Frontal cortex (tissue), 4 donors: ENCODE measurements at places on chromosomes 1 and 21.

DNA sequence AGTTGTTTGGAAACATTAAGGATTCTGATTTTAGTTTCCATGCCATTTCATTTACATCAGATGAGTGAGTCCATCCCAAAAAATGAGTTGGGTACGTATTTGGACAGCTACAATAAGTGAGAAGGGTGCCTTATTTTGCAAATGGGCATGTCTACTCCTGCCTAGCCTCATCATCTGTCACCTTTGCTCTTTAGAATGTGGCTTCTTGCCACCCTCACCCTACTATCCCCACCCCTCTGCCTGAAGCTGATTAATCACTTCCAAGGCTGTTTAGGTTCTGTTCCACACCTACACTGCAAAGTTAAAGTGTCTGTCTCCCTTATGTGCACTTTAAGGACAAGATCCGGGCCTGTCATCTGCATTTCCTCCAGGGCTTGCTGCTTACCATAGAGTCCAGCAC, 61.2 kb downstream of the ST6GALNAC5 start:
- DNase-seq: no peak

GRCh38 chr1:200626853-200627534, 6.4 kb upstream of the KIF14 start:
- DNase-seq: no peak

DNA sequence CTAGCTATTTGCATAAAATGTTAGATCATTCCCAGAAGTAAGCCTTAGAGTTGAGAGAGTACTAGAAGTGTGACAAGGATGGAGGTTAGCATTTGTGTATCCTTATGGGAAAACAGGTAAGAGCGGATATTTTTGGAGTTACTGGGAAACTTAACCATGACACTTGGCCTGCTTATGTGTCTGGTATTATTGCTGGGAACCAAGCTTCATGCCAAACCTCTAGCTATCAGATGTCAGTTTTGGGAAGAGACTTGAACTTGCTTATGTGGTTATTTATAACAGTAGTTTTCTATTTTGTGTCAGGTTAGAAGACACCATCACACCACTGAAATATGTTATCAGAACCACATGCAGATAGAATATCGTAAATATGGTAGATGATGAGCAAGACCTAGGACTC, 230.3 kb upstream of the SGIP1 start:
- DNase-seq: no peak

DNA sequence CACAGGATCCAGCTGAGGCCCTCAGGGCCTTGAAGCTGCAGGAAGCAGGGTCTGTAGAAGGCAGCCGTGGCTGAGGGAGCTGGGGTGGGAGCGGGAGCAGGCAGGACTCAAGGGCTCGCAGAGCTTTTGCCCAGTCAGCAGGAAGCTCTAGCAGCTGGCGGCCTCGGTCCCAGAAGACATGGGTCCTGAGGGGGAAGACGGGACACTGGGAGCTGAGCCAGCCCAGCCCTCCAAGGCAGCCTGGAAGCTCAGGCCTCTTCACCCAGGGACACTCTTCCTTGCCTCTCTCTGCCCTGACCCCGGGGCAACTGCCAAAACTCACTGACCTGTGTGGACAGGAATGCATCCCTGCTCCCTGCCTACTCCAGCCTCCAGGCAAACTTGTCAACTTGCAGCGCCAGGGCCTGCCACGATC, 8.9 kb downstream of the ADGRB2 start:
- no peak for DNase-seq

DNA sequence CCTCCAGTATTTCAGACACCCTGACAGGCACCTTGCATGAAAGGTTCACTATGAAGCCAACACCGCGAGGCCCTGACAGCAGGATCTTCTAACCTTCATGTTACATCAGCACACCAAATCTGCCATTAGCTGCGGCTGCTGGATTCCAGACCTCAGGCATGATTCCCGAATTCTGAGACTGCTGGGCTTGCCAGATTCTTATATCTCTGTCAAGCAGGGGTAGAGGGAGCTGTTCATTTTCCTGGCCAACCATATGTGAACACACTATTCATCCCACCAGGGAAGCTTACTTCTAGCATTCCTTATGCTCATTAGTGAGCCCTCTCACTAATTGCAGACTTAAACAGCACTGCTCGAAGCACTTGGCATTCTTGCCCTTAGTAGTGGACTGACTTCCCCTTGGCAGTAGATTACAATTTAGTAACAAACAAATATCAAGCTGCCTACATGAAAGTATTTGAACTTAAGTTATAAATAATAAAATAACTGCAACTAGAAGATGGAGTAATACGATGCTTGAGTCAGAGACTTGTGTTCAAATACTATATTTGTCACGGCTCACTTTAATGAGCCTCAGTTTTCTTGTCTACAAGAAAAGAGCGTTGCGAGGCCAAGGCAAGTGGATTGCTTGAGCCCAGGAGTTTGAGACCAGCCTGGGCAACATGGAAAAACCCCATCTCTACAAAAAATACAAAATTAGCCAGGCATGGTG, 43.3 kb downstream of the NID1 start:
- no peak for DNase-seq

DNA sequence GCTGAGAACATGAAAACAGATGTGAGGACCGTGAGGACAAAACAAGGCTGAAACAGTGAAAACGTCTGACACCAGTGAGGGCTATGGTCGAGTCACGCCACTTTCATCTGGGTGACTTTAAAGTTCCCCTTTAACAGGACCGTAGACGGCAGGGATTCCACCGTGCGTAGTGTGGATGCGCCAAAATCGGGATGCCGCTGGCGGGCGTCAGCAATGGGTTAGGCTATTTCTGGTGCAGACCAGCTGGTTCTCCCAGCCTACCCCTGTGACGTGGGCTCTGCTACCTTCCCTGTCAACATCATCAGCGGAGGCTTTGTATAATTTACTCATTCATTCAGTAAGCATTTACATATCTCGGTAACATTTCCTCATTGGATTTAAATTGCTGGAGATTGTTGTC, 246.6 kb upstream of the AJAP1 start:
- no peak for DNase-seq

- no peak for DNase-seq
These were observed 83.5 kb downstream of the CENPF start for GRCh38 chr1:214686497-214686896.

- no peak for DNase-seq
These were observed 8.3 kb downstream of the NFYC start for GRCh38 chr1:40699787-40700186.

- DNase-seq: no peak
These were observed 86.1 kb upstream of the S1PR1 start for GRCh38 chr1:101150670-101151069.

GRCh38 chr1:19632211-19632610, 11.9 kb upstream of the NBL1 start:
- no peak for DNase-seq

GRCh38 chr1:150066838-150067183, 765 bp upstream of the VPS45 start:
- no peak for DNase-seq

- no peak for DNase-seq
These were observed 56.3 kb downstream of the ZP4 start for GRCh38 chr1:237834461-237834860.

GRCh38 chr21:31505975-31506374, 153.5 kb upstream of the SOD1 start:
- no peak for DNase-seq

DNA sequence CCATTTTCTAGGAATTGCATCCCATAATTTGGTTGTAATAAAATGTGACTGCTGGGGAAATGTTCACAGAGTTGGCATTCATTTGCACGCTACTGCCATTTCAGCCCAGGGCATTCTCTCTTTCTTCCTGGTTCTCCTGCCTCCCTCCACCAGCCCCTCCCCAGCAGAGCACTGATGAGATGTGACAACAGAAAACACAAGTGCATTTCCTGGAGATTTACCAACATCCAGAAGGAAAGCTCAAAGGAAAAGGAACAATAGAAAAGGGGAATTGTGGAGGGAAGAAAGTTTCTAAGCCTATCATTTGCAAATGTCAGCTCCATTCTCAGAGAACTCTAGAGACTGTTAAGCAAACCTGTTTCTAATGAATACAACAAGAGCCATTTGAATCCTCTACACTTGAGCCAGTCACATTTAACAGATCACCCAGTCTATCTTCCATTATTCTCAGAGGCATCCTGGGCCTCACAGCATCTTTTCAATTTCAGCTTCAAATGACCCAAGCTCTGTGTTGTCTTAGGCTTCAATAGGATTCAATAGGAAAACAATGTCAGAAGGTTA, 395.6 kb upstream of the PBX1 start:
- DNase-seq: no peak

DNA sequence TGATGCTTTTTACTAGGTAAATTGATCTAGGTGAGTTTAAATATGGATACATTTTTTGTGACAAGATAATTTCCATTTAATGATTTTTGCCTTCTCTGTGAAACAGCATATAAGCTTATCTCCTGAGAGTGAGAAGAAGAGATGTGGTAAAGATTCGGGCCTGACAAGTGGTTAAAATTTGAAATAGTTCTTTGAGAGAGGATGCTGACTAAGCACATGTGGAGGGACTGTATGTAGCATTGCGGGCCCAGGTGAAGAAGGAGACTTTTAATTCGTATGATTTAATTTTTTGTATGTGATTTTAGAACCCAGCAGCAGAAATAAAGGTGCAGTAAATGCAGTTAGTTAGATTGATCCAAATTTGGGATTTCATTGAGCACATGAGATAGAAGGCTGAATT, 51.9 kb downstream of the RPRD2 start:
- DNase-seq: no peak

DNA sequence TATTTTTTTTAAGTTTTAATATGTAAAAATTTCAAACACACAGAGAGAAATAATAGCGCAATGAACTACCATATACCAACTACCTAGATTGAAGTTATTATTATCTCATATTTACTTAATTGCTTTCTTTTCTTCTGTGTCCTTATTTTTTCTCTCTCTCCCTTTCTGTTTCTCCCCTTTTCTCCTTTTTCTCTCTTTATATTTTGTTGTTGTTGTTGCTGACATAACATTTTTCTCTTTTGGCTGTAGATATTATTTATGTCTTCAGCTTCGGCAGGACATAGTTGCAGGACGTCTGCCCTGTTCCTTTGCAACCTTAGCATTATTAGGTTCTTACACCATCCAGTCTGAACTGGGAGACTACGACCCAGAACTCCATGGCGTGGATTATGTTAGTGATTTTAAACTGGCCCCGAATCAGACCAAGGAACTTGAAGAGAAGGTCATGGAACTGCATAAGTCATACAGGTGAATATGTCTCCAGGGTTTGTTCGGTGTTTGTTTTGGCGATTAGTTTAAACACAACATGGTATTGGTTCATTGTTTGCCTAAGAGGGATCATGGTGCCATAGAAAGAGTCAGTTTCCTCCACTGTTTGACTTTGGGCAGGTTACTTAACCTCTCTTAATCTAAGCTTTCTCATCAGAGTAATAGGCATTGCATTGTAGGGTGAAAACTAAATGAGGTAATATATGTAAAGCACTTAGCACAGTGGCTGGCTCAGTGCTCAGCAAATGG, 103.8 kb downstream of the EPB41 start:
- DNase-seq: no peak

DNA sequence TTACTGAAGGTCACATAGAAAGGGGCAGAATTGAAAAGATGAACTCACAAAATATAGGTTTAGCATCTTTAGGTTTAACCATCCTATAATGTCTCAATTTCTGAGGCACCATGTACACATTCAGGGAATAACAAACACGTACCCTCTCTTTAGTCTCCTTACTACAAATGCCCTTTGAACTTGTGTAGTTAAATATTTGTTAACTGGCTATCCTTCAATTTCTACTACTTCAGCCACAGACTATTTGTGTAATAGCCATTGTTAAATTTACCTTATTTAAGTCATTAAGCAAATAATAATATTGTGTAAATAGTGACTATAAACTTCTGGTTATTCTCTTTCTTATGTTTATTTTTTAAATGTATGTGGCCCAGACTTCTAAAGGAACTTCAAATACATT, 600.5 kb downstream of the KCNT2 start:
- no peak for DNase-seq

DNA sequence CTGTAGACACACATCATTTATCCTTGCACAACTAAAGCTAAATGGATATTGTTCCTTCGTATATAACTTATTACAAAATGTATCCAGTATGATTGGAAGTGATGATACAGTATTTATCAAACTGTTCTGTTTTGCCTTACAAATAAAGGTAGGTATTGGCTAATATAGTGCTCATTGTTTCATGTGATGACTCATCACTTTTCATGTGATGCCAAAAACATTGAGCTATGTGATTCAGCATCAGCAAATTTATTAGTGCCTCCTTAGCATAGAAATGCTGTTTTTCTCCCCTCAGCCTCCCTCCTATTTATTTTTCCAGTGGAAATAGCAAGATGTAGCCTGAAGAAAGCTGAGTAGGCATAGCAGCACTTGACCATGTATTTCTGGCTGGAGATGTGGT, 228.6 kb upstream of the LYPLAL1 start:
- no peak for DNase-seq

GRCh38 chr21:16085421-16085820, 355.6 kb downstream of the USP25 start:
- DNase-seq: no peak

GRCh38 chr1:36125129-36125991, at the start of gene COL8A2:
Gene COL8A2, minus strand, starts transcription at chr1:36125222. Its CDS starts 24,980 bp downstream, at chr1:36100242.
- no peak for DNase-seq

DNA sequence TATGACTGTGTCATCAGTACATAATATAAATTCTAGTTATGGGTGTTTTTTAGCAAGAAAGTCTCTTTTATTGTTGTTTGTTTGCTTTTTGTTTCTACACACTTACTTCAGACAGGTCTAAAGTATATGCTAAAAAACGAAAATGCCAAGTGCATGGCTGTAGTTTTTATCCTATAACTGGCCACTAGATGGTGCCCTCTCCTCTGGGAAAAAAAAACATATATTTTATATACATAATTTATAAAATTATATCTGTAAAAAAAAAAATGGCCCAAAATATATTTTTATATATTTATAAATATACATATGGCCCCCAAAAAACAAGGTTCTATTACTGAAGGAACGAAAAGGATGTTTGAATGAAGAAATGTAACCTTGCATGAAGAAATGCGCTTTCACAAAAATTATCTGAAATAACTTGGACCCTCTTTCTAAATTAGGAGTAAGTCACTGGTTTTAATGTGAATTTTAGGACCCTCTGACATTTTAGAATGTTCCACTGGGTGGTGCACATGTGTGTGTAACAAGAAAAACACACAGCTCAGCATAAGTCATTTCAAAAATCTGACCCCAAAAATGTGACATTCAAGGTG, 93.5 kb downstream of the TTLL7 start:
- DNase-seq: no peak

DNA sequence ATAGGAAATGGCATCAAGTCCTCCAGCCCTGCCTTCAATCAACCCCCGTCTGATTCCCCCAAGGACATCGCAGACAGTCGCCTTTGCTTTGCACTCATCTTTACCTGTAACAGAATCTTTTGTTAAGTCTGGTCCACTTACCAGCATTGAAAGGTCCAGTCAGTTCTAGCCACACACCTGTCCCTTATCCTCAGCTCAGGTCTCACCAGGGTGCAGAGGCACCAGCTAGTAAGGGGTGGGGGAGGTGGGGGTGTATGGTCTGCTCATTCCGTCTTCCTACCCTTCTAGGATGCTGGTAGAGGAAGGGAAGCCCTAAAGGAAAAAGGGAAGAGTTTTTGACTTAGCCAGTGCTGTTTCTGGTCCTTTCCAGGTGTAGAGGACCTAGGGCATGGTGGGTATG, 427.7 kb downstream of the MATN1 start:
- DNase-seq: no peak

- no peak for DNase-seq
These were observed 6.2 kb downstream of the NRAS start for GRCh38 chr1:114710360-114710759.

- no peak for DNase-seq
These were observed 374.6 kb upstream of the USP24 start for GRCh38 chr1:55589671-55590297.

GRCh38 chr1:147223740-147224615, 1.2 kb downstream of the FMO5 start:
- no peak for DNase-seq
